ENCODE measurements at places on chromosomes 12 and 14.
A peak's percentile ranks its signal among the peaks of the same experiment; 100 is the strongest.

DNA sequence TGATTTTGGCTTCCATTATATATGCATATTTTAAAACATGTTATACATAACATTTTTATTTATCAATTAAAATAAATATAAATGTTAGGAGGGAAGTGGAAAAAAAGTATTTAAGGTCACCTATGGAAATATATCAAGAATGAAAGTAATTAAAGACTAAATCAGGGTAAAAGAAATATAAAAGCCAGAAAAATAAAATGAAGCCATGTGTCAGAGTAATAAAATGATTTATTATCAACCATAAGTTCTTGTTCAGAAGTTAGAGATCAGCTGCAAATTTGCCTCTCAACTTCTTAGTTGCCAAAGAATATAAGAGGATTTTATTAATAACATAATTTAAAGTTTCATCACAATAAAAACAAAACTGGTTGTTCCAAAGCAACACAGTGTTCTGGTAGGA, 121.9 kb downstream of the ANO6 start:
- no peak for DNase-seq

DNA sequence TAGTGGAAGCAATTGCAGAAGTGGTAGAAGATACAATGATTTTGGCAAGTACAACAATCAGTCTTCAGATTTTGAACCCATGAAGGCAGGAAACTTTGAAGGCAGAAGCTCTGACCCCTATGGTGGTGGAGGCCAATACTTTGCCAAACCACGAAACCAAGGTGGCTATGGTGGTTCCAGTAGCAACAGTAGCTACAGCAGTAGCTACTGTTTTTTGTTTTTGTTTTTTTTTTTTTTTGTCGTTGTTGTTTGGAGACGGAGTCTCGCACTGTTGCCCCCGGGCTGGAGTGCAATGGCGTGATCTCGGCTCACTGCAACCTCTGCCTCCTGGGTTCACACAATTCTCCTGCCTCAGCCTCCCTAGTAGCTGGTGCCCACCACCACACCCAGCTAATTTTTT, 47.4 kb downstream of the IFNG-AS1 start:
- DNase-seq, result no peak

GRCh38 chr14:95319312-95320077, at the start of gene CLMN:
Gene CLMN, minus strand, starts transcription at chr14:95319908. Its CDS starts 116 bp downstream, at chr14:95319792.
- peak; percentile 50 for DNase-seq

- DNase-seq, result no peak
Measured at GRCh38 chr14:33435911-33436689, 497.4 kb downstream of the NPAS3 start.

- DNase-seq, result no peak
Measured at GRCh38 chr12:24191117-24191516, 241.6 kb upstream of the SOX5 start.

Measured in nucleus accumbens (tissue), 56 donors.